Activated CD4-positive, alpha-beta T cell treated with anti-CD3 and anti-CD28 coated beads, Interleukin-2, amount 10 ng/mL, durations not matched to agents 7 days and 5 days (primary cell): ENCODE measurements at places on chromosomes 3 and 15. TPM values are rescaled to one million over a fixed set of nuclear protein-coding genes. Genes with fewer than 3 reads are reported as not detected.

The DLEC1 gene
- 2.3 TPM for total RNA-seq

- H3K4me3 ChIP-seq = no peak overlapping the region
- no peak overlapping the region for H3K27ac ChIP-seq
- no peaks in the 10 kb centered on the region for H3K36me3 ChIP-seq
- H3K27me3 ChIP-seq = no peaks in the 10 kb centered on the region
Measured at GRCh38 chr3:17357035-17357710, 385.3 kb downstream of the TBC1D5 start.

- H3K27ac ChIP-seq = no peak overlapping the region
- H3K4me3 ChIP-seq = no peak overlapping the region
- no peaks in the 10 kb centered on the region for H3K36me3 ChIP-seq
- no peaks in the 10 kb centered on the region for H3K4me1 ChIP-seq
- H3K27me3 ChIP-seq = no peaks in the 10 kb centered on the region
Measured at GRCh38 chr3:68206524-68207117, 552.2 kb upstream of the SUCLG2 start.

DNA sequence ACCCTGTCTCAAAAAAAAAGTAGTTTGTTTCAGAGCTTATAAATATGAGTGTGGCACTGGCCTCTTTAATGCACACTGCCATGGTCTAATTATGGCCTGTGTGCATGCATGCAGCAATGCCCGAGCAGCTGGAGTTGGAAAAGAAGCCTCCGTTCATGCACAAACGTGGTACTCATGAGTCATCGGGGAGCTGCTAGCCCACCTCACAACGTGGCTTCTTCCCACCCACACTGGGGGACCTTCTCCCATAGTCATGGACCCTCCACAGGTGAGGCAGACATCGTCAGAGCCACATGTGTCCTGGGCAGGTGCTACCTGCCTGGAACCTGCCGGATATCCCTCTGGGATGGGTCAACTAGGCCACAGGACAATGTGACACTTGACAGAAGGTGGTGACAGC, 66.7 kb downstream of the ATP10A start:
- DNase-seq = no peak
- peaks cover 70% of the 10 kb centered on the region for H3K4me1 ChIP-seq
- no peak overlapping the region for H3K27ac ChIP-seq
- peaks cover 1% of the 10 kb centered on the region for H3K36me3 ChIP-seq
- no peak overlapping the region for H3K4me3 ChIP-seq

GRCh38 chr3:128698211-128699047, 27.6 kb upstream of the RAB7A start:
- H3K27me3 ChIP-seq = peaks cover 5% of the 10 kb centered on the region
- peak; percentile 11 for DNase-seq
- H3K27ac ChIP-seq = no peak overlapping the region
- no peaks in the 10 kb centered on the region for H3K36me3 ChIP-seq
- H3K4me3 ChIP-seq = peak overlapping the region; percentile 51
- peaks cover 4% of the 10 kb centered on the region for H3K4me1 ChIP-seq

DNA sequence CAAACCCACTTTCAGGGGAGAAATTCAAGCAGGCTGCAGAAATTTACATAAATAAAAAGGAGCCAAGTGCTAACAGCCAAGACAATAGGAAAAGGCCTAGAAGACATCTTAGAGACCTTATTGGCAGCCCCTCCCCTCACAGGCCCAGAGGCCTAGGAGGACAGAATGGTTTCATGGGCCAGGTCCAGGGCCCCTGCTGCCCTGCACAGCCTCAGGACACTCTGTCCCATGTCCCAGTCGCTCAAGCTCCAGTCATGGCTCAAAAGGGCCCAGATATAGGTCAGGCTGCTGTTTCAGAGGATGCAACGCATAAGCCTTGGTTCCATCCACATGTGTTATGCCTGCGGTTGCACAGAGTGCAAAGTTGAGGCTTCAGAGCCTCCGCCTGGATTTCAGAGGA, 55.8 kb downstream of the SLC41A3 start:
- H3K36me3 ChIP-seq = peaks cover 19% of the 10 kb centered on the region
- peaks cover 19% of the 10 kb centered on the region for H3K4me1 ChIP-seq
- no peak overlapping the region for H3K27ac ChIP-seq
- H3K4me3 ChIP-seq = no peak overlapping the region
- no peak for DNase-seq

The TRAT1 gene
- total RNA-seq = 151 TPM

- H3K27me3 ChIP-seq = peaks cover 68% of the 10 kb centered on the region
- DNase-seq = peak; percentile 27
- H3K4me1 ChIP-seq = peaks cover 11% of the 10 kb centered on the region
Measured at GRCh38 chr3:129605203-129605921, 1.1 kb downstream of the PLXND1 start.
